IMR-90 (cell line): ENCODE measurements at places on chromosomes 2 and 18. TPM values are rescaled to one million over a fixed set of nuclear protein-coding genes. Genes with fewer than 3 reads are reported as not detected.

CTNNA2 gene
- total RNA-seq: not detected in 2 replicates

KCNE4 gene
- total RNA-seq: 6.6 and 8.3 TPM in 2 replicates

FASTKD1 gene
- total RNA-seq: 11.5 and 16.9 TPM in 2 replicates

CPO gene
- not detected in 2 replicates for total RNA-seq

TMEM163 gene
- total RNA-seq: not detected in 2 replicates

DNA sequence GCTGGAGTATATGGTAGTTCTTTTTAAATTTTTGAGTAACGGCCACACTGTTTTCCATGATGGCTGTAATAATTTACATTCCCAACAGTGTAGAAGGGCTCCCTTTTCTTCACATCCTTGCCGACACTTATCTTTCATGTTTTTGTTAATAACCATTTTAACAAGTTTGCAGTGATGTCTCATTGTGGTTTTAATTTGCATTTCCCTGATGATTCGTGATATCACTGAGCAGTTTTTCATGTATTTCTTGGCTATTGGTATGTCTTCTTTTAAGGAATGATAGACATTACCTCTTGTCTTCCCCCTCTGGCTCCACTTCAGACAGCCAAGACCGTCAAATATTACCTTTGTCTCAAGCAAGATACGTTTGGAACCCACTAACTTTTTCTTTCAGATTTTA, 371.1 kb upstream of the NRP2 start:
- H3K4me3 ChIP-seq: no peak overlapping the region
- no peak for DNase-seq
- H3K36me3 ChIP-seq: no peaks in the 10 kb centered on the region
- no peaks in the 10 kb centered on the region for H3K27me3 ChIP-seq
- no peaks in the 10 kb centered on the region for H3K4me1 ChIP-seq

GRCh38 chr2:145055651-145056050, 535.7 kb upstream of the ZEB2 start:
- H3K27ac ChIP-seq: no peak overlapping the region
- H3K4me3 ChIP-seq: no peak overlapping the region
- H3K4me1 ChIP-seq: no peaks in the 10 kb centered on the region

DNA sequence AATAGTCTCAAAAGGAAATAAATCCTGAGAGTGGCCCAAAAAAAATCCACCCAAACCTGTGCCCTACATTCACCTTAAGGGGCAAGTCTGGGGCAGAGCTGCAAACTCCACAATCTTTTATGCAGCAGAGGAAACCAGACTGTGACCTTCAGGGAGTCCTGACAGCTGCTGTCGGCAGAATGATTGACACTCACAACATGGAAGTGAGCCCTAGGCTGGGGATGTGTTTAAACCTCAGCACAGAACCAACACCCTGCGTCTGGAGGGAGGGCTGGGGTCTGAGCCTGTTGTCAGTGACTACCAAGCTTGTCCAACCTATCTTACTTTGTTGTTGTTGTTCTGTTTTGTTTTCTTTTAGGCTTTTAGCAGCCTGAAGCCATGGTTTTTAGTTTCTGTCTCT, 39.6 kb downstream of the CRACDL start:
- no peak overlapping the region for H3K27ac ChIP-seq
- peaks cover 8% of the 10 kb centered on the region for H3K27me3 ChIP-seq
- no peaks in the 10 kb centered on the region for H3K4me1 ChIP-seq
- no peak overlapping the region for H3K4me3 ChIP-seq
- H3K36me3 ChIP-seq: no peaks in the 10 kb centered on the region

DNA sequence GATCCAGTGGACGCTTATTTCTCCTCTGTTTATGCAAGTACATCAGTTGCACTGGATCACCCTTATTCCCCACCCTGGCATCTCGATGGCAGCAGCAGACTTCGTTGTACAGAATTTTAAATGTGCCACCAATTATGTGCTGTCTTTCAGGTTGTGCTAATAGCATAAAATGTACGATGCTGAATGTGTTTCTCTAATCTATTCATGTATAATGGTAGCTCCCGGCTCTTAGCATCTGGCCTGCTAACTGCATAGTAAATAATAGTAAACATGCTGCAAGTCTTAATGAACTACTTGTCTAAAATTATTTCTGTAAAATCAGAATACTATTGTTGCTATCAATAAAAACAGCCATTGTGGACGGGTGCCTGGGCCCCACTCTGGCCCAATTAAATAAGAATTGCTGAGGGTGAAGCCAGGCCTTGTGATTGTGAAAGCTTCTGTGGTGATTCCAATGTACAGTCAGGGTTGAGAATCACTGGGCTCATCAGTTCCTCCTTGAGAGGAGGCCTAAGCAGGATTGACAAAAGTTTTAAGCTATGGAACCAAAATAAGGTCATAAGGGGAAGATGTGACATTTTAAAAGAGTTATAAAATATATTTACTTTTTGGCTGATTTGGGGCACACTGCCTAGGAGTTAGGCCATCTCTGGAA, 14.4 kb upstream of the MYO3B start:
- H3K27me3 ChIP-seq: no peaks in the 10 kb centered on the region
- H3K36me3 ChIP-seq: no peaks in the 10 kb centered on the region
- peaks cover 4% of the 10 kb centered on the region; the same call in 1 of the 2 replicates for H3K4me1 ChIP-seq
- no peak for DNase-seq

C1QL2 gene
- not detected in 2 replicates for total RNA-seq

DNA sequence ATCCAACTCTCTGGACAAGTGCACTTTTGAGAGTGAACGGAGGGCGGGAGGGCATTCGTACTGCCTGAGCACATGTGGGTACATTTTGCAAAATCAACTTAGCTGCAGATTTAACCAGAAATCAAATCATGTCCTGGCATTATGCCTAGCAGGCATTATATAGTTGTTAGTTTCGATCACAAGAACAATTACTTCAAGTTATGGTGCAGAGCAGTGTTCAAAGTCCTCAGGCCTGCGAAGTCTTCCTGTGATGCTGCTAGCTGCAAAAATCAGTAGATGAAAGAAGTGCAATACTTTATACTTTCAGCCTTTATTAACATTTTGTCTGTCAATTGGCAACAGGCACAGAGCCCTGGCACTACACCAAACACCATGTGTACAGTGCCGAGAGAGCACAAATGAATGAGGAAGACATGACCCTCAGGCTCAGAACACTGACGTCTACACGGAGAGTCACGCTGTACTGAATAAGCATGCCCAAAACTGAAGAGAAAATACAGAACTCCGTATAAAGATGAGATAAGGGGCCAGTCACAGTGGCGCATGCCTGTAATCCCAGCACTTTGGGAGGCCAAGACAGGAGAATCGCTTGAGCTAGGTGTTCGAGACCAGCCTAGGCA, 92.1 kb upstream of the CREB1 start:
- H3K27me3 ChIP-seq: no peaks in the 10 kb centered on the region
- H3K36me3 ChIP-seq: no peaks in the 10 kb centered on the region
- DNase-seq: no peak
- no peak overlapping the region for H3K27ac ChIP-seq

GPR75 gene
- 1.4 and 1.7 TPM in 2 replicates for total RNA-seq

TNFRSF11A gene
- total RNA-seq: under 0.01 TPM in 1 of 2 replicates, not detected in the other
